ENCODE measurements at places on chromosomes 4 and X.

GRCh38 chrX:72097098-72097497 is 34.6 kb downstream of the RTL5 start:
- no peak for DNase-seq

GRCh38 chr4:77187322-77187721 is 30.3 kb downstream of the CCNG2 start:
- peak; percentile 4 for DNase-seq

DNA sequence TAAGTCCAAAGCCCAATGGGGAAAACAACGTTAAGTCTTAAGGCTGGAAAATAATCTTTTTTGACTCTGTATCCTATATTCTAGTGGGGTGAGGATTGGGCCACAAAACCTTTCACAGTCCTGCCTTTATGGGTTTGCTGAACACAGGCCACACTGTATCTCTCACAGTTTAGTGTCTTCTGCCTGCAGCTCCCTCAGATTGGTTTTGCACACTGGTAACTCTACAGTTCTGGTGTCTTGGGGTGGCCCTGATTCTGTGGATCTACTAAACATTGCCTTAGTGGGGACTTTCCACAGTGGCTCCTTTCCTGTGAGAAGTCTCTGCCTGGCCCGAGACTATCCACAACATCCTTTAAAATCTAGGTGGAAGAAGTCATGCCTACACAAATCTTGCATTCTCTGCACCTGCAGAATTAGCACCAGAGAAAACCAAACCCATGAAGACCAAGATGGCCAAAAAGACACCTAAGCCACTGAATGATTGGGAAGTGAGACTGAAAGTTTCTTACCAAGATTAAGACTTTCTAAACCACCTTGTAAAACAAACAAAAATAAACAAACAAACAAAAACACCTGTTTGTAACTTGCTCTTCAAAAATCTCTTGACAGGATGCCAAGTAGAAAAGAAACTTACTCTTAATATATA is 150.4 kb upstream of the PCDH10 start:
- DNase-seq: no peak

GRCh38 chr4:31768756-31769155 is 1048.6 kb downstream of the PCDH7 start:
- no peak for DNase-seq

DNA sequence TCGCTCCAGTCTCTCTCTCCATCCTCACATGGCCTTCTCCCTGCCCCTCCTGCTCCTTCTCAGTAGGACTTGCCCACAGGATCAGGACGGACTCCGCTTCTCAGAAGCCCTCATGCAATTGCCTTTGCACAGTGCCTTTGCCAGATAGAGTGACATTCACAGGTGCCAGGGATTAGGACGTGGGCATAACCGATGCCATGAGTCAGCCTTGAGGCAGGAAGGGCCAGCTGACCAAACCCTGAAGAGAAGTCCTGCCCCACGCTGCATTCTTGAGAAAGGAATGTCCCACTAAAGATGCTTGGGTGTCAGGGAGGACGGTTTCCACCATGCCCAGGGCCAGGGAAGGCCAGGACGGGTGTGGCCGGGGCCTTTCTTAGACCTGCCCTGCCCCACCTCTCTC is 6.6 kb upstream of the GRPEL1 start:
- DNase-seq: no peak

DNA sequence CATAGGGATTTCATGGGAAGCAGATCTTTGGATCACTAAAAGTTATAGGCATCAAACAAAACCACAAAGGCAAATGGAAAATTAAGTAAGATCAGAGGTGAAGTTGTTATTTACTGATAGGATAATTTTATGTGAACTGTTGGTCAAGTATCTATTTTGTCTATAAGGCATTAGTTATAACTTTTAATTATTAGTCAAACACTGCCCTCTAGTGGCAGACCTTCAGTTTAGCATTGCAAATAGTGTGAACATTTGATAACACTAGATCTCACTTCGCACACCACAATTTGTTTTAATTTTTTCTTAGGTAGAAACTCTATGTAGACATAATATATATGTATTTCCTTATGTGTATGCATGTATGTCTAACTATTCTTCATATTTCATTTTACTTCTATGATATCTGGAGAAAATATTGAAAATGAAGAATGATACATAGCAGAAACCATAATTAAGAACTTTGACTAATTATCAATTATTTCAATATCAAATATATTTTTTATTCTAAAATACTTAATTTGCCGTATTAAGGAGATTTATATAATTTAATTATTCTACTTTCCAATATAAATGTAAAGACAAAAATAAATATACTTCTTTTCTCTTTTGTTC is 214.5 kb upstream of the TACR3 start:
- peak; percentile 23 for DNase-seq

DNA sequence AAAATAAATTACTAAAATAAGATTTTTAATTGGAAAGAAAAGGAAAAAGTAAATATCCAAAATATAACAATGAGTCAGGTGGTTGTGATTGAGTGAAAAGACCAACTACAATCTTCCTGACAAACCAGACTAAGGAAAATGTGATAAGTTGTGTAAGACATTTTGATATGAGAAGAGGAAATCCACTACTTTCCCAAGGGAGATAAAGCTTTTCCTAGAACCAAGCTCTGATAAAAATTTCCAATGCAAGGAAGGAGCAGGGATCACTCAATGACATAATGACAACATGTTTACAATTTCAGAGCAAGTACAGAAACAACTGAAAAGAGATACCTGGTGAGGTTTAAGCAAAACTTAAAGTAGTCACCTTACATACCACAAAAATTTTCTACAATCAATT is 305.1 kb upstream of the RASGEF1B start:
- no peak for DNase-seq

DNA sequence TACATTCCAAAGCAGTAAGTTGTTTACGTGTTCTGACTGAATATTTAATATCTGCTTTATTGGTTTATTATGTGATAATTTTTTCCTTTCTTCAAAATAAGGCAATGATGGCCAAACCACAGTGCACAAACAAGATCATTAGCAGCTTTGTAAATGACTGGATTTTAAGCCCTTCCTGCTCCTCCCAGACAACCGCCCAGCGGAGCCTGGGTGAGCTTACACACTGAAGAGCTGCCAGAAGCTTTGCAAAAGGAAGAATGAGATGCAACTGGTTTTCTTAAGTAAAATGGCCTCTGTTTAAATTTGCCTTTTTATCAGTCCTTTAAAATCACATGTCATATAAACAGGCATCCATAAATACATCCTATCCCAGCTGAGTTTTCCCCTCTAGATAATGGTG is 52.2 kb downstream of the SPARCL1 start:
- no peak for DNase-seq

DNA sequence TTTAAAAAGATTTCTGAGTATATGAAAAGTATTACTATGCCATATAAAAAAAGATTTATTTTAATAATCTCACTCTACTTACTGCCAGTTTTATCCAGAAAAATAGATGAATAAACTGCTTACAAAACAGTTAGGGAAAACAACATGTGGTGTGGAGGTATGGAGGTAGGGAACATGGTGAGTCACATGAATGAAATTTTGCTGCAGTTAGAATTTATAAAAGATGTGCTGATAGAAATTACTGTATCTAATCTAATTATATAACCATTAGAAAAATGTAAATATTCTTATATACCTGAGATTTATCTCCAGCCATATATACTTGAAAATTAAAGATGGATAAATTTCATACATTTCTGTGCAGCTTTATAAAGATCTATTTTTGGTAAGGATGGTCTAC is 184.0 kb upstream of the ANK2 start:
- no peak for DNase-seq

GRCh38 chr4:19993242-19993641 is 258.5 kb upstream of the SLIT2 start:
- no peak for DNase-seq

- no peak for DNase-seq
Observed at GRCh38 chr4:10747186-10747585, 62.6 kb upstream of the CLNK start.

DNA sequence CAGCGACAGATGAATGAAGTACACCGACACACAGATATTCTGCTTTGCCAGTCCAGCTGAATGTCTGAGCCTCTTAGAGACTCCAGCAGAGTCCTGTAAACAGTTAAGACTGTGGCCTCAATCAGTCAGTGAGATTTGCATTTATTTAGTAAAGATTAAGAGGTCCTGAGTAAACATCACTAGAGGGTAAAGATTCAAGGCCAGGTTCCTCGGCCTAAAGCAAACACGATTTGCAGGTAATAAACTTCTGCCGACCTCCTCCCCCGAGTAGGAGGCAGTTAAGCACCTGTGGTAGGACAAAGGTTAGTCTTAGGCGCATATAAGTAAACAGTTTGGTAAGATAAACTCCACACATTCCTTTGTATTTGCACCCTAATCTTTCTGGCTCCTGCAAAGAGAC is 99.6 kb downstream of the CFAP47 start:
- no peak for DNase-seq

DNA sequence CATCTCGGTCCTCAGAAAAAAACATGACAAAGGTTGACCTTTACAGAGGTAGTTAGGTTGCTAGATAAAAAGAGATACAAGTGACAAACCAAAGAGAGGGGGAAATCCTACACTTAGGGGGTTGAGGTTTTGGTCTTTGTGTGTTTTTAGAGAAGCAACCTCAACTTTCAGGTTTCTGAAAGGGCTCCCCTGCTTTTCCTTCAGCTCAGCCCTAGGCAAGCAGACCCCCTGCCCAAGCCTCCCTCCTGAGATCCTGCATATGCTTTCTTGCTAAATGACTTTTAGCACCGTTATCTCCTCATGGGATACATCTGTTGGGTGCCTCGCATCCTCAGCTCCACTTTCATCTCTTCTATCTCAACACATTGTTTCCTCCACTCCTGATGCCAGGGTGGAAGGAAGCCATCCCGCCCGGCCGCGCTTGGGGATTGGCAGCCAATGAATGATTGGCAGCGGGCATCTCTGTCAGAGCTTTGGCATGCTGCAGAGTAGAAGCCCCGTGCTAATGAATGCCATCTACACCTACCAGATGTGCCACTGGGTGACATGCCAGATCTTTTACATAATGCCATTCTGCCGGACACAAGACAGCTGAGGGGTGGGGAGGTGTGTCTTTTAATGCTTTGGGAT is 15.0 kb upstream of the PRDM8 start:
- no peak for DNase-seq

GRCh38 chr4:180665994-180666824 is 1577.0 kb upstream of the TENM3 start:
- DNase-seq: peak; percentile 86

- no peak for DNase-seq
Observed at GRCh38 chr4:35818520-35818919, 425.8 kb downstream of the ARAP2 start.

- no peak for DNase-seq
Observed at GRCh38 chr4:148061141-148061481, 329.2 kb downstream of the ARHGAP10 start.

GRCh38 chr4:139815778-139816601 is 150.4 kb downstream of the MGST2 start:
- no peak for DNase-seq

DNA sequence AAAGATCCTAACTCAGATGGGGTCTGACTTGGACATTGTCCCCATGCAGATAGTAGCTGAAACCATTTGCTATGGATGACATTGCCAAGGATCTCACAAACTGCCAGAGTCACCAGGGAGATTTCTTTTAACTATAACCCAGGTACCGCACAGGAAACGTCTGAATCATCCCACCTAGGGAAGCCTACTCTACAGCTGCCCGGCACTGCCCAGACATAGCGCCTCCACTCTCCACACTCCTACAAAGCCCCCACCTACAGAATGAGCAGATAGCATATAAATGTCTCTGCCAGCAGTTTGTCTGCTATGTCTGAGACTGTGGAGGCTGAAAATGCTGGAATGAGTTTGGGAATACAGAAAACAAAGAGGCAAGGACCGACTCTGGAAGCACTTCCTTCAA is 32.3 kb downstream of the TRIM61 start:
- DNase-seq: no peak

DNA sequence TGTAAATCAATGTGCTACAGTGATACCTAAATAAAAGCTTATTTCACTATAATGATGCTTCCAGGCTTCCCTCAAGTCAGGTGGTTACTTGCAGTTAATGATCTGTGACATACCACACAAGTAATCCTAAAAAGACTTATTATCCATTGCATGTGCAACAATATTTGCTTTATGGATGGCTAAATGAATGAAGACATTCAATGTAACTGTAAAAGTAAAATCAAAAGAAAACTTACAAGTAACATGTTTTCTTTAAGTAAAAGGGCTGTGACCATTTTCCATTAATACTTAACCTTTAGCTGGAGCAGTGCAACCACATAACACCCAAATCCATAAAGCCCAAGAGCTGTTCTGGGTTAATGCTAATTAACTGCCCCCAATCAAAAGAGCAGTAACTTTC is 42.6 kb downstream of the RAB28 start:
- DNase-seq: no peak

DNA sequence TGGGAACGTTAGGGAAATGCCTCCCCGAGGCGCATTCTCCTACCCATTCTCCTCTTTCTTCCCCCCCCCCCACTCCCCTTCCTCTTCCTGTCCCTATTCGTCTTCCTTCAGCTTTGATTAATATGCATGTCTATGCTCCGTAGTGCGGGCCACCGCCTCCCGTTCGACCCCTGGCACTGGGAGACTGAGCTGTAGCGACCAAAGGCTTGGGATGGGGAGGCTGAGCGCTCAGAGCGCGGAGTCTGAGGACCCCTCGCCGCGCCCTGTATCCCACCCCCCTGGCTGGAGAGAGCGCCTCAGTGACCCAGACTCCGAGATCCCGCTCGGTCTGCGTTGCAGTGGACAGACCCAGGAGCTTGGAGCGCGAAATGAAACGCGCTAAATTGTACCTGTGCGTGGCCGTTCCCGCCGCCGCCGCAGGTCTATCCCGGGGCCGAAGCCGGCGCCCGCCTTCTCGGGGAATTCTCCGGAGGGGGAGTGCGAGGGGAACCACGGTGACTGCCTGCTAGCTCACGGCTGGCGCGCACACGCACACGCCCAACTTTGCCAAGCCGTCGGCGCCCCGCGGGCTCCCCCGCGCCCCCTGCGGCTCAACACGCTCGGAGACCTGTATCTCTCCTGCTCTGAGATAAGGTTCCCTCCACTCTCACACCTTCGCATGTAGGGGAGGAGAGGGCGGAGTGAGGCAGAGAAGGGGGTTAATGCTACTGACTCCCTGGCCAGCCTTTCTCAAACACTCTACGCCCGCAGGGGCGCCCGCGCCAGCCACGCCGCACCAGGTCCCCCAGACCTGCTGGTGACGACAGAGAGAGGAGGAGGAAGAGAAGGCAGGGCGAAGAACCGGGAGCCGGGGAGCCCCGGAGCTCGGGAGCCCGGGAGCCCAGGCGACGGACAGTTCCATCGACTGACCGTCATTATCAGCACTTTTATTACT is 1.5 kb upstream of the PTCHD1 start:
- peak; percentile 25 for DNase-seq

GRCh38 chr4:173794662-173795061 is 264.6 kb upstream of the HAND2 start:
- DNase-seq: no peak

GRCh38 chr4:140249351-140249750 is 95.4 kb upstream of the MAML3 start:
- DNase-seq: no peak

GRCh38 chr4:148441624-148441985 is 609 bp downstream of the NR3C2 start:
- no peak for DNase-seq

DNA sequence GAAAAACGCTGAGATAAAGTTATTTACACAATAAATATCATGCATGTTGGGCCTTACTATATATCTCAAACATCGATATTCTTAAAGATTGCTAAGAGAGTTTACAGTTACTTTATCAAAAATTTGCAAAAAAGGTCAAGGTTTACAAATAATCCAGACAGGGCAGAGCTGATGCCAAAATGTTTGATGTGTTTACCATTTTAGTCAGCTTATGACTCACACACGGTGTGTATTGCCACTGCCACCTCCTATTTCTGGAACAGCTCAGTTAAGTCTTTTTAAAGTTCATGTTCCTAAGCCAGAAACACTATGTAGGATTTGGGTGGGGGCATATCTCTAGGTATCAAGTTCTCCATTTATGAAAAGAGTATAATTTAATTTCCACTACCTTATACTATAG is 580.6 kb downstream of the INPP4B start:
- no peak for DNase-seq
